Esophagus squamous epithelium (tissue), 5 donors: ENCODE measurements at places on chromosomes 1 and 21.

- no peak for DNase-seq
Observed at GRCh38 chr1:230068952-230069684, 2.1 kb downstream of the GALNT2 start.

GRCh38 chr1:17213782-17214148 lies 8.8 kb downstream of the PADI1 start:
- no peak for DNase-seq

- no peak for DNase-seq
Observed at GRCh38 chr1:17805869-17806684, 50.9 kb downstream of the ACTL8 start.

DNA sequence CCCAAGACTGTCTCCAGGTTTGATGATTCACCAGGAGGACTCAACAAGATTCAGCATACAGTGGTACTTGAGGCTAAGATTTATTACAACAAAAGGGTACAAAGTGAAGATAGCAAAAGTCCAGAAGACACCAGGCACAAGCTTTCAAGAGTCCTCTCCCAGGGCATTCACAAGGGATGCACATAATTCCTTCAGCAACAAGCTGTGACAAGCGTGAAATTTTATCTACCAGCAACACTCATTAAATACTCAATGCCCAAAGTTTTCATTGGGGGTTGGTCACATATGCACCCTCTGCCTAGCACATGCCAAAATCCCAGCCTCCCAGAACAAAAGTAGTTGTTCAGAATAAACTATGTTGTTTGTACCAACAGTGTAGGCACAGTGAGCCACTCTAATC lies 62.3 kb downstream of the PRKACB start:
- no peak for DNase-seq

GRCh38 chr21:34018910-34019309 lies 54.5 kb upstream of the MRPS6 start:
- no peak for DNase-seq

DNA sequence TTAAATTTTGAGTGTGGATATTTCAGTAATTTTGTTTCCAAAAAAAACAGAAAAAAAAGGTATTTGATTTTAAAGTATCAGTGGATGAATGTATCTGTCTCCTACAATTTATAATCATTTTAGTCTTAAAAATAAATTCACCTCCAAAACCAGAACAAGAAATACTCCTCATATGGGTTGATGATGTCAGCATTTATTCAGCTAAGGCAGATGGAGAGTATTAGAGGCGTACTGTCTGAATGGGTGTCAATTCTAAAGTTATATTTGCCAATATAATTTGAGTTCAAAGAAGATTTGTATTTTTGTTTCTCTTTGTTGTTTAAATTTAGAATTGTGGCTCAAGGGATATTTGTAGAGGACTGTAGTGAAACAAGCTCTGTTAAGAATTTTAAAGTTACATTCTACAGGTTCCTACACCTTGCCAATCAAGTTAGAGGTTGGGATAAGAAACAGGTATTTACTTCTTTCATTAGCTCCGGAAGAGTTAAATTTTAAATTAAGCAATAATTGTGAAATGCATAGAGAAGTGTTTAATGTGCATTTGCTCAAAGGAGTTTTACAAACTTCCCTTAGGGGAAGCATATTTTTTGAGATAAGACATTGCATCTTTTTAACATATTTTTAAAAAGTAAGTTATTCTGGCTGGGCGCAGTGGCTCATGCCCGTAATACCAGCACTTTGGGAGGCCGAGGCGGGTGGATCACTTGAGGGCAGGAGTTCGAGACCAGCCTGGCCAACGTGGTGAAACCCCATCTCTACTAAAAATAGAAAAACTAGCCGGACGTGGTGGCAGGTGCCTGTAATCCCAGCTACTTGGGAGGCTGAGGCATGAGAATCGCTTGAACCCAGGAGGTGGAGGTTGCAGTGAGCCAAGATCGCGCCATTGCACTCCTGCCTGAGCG lies 1.2 kb downstream of the PLA2G4A start:
- DNase-seq, result no peak

- DNase-seq, result no peak
Observed at GRCh38 chr1:46199233-46199749, 1.1 kb upstream of the POMGNT1 start.

GRCh38 chr1:59078070-59078800 lies 218.7 kb upstream of the FGGY start:
- no peak for DNase-seq

DNA sequence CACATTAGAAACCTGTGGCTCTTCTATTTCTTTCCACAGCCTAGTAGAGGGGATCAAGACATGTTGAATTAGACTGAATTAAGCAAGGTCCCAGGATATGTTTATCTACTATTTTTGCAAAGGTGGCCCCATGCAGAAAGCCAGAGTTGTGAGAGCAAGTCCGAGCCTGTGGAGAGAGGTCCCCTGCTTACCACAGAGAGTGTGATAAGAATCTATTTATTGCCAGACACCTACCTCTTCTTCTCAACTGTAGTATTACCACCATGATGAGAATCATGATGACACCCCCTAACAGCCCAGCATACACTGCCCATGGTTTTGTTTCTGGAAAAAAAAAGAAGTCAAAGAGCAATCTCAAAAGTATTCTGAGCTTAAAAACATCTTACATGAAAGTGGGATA lies 23.0 kb downstream of the SLAMF1 start:
- no peak for DNase-seq

DNA sequence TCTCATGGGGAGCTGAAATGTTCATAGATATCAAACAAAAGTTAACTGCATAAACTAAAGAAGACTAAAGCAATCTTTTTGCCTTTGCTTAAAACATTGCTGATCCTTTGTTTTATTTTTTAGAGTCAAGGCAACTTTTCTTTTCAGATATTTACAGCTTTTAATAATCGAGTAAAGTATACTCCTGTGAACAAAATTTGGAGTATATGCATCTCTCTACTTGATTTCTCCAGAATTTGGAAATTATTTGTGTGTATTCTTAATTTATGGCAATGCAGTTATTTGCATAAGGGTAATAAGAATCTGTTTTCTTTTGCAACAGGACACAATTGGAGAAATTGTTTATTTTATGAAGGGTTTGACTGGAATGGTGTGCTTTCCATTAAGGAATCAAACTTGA lies 4.2 kb upstream of the AQP10 start:
- DNase-seq, result no peak

- DNase-seq, result no peak
Observed at GRCh38 chr21:46543306-46543705, 61.6 kb downstream of the S100B start.

GRCh38 chr1:43329995-43330751 lies 7.4 kb upstream of the MPL start:
- DNase-seq, result no peak

DNA sequence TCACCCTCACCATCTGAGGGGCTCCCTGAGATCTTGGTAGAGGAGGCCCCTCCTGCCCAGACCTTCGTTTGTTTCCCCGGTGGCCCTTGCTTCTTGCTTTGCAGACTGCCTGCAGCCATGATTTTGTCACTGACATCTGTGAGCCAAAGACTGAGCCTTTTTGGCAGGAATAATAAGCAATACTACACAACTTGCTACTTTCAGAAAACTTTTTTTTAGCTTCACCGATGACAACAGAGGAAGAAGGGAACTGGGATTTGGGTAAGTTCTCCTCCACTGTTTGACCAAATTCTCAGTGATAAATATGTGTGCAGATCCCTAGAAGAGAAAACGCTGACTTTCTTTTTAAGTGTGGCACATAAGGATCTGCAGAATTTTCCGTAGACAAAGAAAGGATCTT lies 11.7 kb upstream of the CD101 start:
- DNase-seq, result no peak
